ENCODE measurements at places on chromosomes 11 and 22.

DNA sequence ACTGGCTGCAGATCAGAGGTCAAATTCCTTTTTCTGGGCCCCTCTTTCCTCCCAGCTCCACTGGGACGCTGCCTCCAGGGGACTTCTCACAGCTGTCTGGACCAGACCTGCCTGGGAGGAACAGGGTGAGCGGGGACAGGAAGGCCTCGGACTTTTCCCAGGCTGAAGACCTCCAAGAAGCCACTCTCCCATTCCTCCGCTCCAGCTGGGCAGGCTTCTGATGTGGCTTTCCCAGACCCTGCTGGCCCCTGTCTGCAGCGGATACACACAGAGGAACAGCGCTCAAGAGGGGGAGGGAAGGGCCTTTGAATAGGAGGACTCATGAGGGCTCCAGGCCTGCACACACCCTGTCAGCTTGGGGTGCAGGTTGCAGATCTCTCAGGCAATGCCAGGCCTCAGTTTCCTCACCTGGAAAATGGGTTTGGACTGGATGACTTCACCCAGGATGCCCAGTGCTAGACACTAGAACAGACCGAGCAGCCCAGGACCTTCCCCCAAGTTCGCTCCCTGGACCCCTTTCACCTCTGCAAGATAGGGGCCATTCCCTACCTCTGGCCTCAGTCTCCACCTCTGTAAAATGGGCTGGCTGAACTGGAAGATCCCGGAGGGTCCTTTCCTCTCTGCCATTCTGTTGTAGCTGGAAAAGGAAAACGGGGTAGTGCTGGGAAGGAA is 36.6 kb downstream of the MB start:
- DNase-seq = no peak

DNA sequence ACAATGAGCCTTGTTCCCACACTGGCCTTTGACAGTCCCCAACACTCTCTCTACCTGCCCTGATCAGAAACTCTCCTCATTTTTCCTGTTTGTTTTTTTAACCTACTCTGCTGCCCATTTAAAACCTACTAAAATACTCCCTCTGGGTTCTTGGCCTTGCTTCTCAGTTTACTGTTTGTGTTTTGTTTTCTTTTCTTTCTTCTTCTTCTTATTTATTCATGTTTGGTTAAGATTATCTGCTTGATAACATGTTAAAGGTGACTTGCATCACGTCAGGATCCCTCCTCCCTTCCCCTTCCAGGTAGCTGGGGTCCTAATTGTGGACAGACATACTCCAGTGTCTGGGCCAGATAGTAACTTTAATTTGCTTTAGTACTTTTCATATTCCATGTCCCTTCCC is 95.0 kb upstream of the KCNA4 start:
- no peak for DNase-seq

DNA sequence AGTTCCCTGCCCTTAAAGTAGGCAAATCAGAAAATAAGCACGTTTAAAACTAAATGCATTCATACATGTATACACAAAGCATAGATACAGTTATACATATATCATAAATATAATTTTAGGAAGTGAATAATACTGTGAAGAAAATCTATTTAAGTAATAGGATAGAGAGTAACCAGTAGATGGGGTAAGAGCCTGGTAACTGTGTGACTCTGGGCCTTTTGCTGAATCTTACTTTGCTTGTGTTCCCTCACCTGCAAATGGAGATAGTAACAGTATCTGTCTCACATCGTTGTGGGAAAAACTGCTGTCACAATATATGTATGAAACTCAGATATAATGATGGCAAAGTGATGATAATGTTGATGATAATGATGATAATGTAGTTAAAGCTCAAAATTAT is 29.9 kb downstream of the MS4A2 start:
- no peak for DNase-seq

DNA sequence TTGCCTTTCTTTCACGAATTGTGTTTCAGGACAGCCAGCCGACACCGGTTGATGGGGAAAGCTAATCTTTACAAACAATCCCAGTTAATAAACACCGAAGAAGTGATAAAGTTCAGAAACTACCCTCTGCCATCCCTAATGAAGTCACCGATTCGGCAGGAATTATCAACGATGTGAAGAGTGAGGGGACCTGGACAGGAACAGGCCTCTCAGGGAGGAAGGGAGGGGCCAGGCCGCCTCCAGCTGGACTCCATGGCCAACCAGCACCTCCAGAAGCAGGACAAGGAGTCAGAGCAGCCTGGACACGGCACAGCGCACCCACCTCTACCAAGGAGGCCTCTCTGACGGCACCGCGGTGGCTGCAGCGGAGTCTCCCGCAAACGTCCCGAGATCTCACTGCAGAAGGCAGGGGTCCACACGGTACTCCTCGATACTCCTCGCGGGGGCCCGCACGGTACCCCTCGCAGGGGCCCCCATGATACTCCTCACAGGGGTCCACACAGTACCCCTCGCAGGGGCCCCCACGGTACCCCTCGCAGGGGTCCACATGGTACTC is 3.9 kb downstream of the TOLLIP start:
- DNase-seq = no peak

DNA sequence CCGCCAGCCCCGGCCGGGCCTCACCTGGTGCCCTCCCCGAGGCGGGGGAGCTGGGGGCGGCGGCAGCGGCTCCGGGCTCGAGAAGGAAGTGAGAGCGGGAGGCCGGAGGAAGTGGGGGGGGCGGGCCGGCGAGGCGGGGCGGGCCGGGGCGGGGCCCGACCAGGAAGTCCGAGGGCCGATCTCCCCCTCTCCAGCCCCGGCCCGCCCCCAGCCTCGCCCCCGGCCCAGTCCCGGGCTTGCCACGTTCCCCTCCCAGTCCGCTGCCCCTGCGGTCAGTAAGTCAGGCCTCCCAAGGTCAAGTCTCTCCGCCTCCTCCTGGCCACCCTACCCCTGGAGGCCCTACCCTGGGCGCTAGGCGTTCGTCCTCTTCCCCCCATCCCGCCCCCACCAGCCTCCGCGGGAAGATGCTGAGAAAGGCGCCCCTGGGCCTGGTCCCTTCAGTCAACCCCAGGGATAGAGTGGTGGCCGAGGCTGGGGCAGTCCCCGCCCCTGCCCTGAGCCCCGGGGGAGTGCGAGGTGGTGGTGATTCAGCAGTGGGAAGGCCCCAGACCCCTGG is at the start of gene RHOG:
TSS of gene RHOG (minus strand) at position 90 of the 556 bp plus-strand sequence. CDS start 12,821 bp downstream, outside the sequence.
- DNase-seq = no peak

DNA sequence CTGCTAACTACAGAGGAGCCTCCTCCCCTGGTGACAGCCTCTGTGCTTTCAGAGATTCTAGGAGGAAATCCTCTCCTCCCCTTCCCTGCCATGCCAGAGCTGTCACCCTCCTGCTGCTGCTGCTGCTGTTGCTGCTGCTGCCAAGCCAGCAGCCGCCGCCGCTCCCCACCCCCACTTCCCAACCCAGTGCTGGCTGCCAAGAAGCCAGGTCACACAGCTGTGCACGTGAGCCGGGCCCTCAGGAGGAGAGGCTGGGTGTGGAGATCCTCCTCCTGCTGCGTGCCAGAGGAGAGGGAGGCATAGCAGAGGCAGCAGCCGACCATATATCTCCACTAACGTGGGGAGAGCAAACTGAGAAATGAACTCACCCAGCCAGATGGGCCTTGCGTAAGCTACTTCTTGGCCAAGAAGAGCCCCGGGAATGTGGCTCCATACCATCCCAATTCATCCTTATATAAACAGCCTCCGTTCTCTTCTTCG is 12.4 kb downstream of the CRY2 start:
- peak; percentile 98 for DNase-seq

DNA sequence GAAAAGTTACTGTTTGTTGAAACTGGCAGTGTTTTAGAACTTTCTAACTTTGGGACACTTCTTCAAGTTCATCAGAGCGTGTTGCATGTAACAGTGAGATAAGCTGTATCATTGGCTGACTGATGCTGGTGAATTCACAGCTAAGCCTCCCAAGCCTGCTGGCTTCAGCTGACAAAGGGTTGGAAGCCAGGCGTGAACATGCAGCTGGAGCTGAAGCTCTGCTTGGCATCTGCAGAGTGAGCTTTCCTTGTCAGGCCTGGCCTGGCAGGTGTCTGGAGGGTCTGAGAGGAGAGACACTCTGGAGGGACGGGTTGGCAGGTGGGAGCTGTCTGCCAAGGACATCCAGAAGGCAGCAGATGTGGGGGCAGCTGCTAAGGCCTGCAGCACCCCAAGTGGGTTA is 1.5 kb downstream of the AMPD3 start:
- no peak for DNase-seq

- no peak for DNase-seq
Measured at GRCh38 chr11:46984987-46985386, 48.4 kb downstream of the CSTPP1 start.

DNA sequence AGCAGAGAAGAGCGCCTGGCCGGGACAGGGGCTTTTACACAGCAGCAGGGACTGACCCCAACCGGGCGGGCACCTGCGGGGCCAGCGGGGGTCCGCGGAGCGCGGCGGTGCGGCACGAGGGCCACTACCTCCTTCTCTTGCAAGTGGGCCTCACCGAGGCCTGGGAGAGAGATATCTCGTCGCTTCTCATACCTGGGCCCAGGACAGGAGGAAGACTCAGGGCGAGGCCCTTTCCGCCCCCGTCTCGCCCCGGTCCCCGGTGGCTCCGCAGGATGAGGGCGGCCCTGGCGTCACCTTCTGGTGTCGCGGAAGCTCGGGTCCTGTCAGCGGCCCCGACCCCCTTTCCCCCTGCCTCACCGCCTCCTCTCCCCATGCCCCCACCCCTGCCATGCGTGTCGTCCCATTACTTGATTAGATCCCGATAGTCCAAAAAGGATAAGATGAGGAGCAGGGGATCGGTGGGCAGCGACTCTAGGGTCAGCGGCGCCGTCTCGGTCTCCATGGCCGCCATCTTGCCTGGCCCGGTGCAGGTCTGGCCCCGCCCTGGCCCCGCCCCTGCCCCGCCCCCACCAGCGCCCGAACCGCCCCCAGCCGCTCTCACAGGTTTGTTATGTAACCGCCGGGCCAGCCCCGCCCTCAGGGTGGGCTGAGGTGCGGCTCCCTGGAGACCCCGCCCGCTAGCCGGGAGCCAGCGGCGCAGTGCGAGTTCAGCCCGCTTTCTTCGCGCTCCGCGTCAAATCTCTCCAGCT is at the start of gene FBXO3:
TSS of gene FBXO3 (minus strand) at position 534 of the 749 bp plus-strand sequence. CDS start at position 511, 23 bp downstream.
- no peak for DNase-seq

DNA sequence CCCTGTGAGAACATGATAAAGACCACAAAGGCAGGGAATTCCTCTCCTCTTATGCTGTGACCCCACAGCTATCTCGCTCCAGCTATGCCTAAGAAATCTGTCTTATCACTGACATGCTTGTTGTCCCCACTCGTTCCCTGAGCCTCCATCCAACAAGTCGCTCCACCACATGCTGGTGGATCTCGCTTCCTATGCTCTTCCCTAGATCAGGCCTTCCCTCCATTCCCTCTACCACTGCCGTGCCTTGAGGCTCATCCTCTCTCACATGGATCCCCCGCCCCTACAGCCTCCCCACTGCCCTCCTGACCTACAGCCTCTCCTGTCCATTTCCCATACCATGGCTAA is 1.4 kb upstream of the DGAT2 start:
- no peak for DNase-seq

- DNase-seq = no peak
Measured at GRCh38 chr22:46974631-46975585, 212.5 kb downstream of the TBC1D22A start.

- no peak for DNase-seq
Measured at GRCh38 chr11:46130286-46130940, 9.2 kb upstream of the PHF21A start.

DNA sequence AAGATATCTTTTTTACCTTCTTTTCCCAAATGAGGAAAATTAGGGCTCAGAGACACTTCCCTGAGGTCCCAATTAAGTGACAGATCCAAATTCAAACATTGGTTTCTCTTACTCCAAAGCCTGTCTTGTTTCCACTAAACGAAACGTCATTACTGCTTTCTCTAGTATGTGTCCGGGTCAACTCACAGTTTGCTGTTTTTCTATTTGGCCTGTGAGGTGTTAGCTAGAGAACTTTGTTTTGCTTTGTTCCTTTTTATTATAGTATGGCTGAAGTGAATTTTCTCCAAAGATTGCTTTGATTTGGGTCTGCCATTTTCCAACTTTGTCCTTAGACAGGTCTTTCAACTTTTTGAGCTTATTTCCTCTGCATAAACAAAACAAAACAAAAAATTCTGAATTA is 179.6 kb downstream of the UVRAG start:
- no peak for DNase-seq

DNA sequence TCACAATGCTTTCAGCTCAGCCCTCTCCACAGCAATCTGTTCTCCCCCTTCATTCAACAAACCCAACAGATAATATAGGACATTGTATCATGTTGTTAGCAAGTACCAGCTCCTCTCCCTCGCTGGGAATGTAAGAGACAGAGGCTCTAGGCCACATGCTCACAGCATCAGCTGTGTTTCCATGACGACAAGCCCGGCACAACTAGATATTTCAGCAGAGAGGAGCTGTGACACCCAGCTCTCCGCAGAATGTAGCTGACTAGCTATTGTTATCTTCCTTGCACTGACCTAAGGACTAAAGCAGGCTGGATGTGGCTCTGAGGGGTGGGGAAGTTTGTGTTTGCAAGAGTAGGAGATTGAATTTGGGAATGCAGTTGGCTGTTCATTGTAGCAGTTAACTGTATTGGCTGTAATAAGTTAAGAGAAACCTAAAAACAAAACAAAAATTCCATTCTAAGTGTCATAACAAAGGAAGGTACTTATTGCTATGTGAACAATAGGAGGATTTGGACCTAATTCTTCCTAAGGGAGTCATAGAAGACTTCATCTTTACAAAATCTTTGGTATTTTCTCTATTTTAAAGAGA is 28.0 kb upstream of the RRAS2 start:
- DNase-seq = peak; percentile 59

GRCh38 chr11:67612751-67613150 is 6.0 kb downstream of the NDUFV1 start:
- no peak for DNase-seq

DNA sequence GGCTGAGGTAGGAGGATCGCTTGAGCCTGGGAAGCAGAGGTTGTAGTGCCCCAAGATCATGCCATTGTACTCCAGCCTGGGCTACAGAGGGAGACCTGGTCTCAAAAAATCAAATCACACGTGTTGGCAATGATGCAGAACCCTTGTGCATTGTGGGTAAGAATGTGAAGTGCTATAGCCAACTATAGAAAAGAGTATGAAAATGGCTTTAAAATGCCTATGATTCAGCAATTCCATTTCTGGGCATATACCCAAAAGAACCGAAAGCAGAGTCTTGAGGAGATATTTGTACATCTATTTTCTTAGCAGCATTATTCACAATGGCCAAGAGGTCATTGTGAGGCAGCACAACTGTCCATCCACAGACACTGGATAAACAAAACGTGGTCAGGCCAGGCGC is 2.6 kb upstream of the FADS3 start:
- DNase-seq = peak; percentile 67
